A172 (cell line): ENCODE measurements at places on chromosomes 1 and 21. TPM values are rescaled to one million over a fixed set of nuclear protein-coding genes. Genes with fewer than 3 reads are reported as not detected.

The OR6N1 gene
- total RNA-seq = not detected in 2 replicates

The CD2 gene
- not detected in 2 replicates for total RNA-seq

The C1orf226 gene
- total RNA-seq = 1.9 and 2.9 TPM in 2 replicates

The ATAD3B gene
- 8.0 and 12.0 TPM in 2 replicates for total RNA-seq

The NLRP3 gene
- 0.24 and 0.43 TPM in 2 replicates for total RNA-seq

The ZFP69B gene
- 3.5 and 4.2 TPM in 2 replicates for total RNA-seq

The AMY2A gene
- not detected in 2 replicates for total RNA-seq

The C1orf116 gene
- 0.31 and 1.4 TPM in 2 replicates for total RNA-seq

The ANGPTL3 gene
- total RNA-seq = not detected in 2 replicates

The CAMK1G gene
- not detected in 2 replicates for total RNA-seq

The MROH9 gene
- not detected in 2 replicates for total RNA-seq

The LPAR3 gene
- not detected in 2 replicates for total RNA-seq

The GBP6 gene
- not detected in 2 replicates for total RNA-seq
